Left lobe of liver (tissue), 2 donors: ENCODE measurements at places on chromosomes 11 and 22.

GRCh38 chr11:134313821-134314607 lies 17.8 kb upstream of the GLB1L2 start:
- DNase-seq, result no peak

GRCh38 chr11:58573451-58574104 lies 2.1 kb downstream of the LPXN start:
- no peak for DNase-seq

DNA sequence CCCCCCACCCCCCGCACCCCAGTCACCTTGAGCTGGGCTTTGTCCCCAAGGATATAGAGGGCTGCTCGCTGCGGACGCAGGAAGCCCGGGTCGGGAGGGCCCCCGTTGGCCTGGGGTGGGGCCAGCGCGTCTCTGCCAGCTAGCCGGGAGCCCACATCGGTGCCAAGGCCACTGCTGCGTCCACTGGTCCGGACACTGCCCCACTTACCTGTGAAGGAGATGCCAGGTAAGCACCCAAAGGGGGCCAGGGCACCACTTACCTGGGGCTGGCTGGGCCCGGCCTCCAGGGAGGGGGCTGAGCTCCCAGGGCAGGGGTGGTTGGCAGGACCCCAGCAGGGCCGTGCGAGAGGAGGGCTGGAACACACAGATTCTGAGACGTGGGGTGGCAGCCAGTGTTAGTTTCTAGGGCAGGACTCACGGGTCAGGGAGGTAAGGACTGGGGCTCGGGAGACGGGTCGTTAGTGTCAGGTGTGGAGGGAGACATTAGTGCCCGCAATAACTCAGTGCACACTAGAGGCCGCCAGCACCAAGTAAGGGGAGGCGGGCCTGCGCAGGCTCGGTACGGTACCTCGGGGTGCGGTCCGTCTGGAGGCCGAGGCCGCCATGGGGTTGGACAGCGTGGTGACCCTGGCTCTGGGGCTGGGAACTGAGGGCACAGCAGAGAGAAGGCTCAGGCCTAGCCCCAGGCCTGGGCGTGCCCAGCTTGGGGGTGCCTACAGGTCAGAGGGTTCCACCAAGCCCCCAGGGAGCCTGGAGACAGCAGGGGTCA lies 18.2 kb downstream of the SBF1 start:
- no peak for DNase-seq

DNA sequence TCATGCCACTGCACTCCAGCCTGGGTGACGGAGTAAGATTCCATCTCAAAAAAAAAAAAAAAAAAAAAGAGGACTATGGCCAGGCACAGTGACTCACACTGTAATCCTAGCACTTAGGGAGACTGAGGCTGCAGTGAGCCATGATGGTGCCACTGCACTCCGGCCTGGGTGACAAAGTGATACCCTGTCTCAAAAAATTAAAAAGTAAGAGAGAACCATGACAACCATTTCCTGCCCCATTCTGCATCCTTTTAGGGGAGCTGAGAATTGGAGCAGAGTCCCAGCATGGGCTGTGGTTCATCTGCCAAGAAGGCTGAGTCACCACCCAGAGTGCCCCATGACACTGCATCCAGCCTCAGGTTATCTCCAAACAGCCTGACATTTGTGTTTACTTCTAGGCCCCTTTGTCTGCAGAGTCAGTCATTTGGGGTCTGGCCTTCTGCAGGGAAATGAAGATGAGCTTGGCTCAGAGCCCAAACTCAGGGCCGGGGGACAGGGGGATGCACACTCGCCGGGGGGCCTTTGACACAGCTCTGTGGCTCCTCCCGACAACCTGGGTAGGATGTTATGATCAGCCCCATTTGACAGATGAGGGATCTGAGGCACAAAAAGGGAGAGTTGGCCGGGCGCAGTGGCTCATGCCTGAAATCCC lies 4.7 kb downstream of the CSDC2 start:
- DNase-seq, result no peak

DNA sequence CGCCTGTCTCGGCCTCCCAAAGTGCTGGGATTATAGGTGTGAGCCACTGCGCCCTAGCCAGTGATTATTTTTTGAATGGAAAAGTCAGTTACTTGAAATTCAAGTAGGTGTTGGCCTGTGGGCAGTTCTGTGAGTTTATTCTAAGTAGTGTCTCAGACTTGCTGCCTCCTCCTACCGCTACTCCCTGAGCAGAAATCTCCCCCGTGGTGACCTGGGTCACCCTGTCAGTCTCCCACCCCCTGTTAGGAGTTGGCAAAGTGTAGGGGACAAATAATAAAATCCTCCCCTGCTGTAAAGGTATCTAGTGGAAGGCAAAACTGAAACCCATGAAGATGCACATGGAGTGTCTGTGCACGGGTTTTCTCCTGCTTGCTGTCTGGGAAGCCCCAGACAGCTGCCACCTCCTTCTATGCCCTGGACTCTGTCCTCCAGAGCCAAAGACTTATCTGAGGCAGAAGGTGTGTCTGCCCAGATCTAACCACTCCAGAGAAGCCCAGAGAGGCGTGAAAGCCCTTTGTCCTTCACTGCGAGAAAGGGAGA lies 26.3 kb downstream of the SNAP29 start:
- DNase-seq, result no peak

DNA sequence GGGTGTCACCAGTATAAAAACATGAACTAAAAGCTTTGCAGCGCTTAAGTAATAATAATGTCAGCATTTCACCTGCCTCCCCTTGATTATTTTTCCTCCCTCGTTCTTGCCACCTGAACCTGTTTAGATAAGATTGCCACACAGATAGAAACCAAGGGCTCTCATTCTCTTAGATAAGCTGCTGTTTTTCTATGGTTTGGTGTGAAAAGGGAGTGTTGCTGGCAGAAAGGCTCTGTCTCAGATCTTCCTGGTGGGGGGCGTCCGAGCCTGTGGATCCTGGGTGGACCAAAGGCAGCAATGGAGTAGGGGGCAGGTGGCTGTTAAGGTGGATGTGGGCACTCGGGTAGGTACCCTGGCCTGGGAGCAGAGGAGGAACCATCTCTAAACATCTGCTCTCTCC lies 147.5 kb downstream of the ST3GAL4 start:
- no peak for DNase-seq

DNA sequence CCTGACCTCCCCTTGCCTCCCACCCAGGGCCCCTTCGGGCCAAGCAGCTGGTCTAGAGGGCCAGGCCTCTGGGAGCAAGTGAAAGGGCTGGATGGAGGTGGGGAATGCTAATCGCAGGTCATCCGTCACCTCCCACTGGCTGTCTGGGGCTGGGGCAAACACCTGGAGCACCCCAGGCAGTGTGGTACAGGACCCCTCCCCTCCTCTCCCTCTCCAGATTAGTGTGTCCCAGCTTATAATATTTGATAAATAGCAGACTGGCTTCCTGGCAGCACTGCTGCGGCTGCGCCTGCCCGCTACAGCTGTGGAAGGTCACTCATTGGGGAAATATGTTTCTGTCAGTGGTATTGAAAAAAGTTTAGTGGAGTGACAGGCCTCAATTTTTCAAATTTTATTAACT lies 90.7 kb upstream of the PHOX2A start:
- no peak for DNase-seq

DNA sequence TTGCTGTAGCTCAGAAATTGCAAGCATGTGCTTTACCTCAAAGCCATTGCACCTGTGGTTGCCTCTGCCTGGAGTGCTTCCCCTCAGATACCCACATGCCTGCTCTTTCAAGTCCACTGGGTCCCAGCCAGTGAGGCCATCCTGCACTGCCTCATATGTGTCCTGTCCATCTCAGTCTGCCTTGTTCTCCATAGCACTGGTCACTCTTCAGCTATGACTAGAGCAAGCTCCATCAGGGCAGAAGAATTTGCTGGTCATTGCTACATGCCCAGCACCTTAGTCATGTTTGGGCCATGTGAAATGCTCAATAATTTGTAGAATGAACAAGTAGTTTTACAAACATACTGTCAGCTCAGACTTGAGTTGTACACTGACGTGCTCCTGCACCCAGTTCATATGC lies 64.4 kb upstream of the HORMAD2 start:
- DNase-seq, result no peak

DNA sequence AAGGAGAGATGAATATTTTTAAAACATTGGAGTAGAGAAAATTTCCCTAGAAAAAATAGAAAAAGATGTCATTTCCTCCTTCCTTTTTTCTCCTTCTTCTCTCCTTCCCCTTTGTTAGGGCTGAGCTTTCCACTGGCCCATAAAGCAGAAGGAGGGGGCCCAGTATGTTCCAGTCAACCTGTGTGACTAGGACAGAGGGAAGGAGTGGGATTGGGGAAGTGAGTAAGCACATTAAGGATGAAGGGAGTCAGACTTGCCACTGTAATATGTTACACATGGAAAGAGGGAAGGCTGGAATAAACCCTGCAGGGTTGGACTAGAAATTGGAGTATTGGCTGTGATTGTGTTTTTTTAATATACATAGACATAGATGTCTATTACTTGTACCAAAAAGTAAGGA lies 20.1 kb upstream of the SPINDOC start:
- DNase-seq, result no peak

DNA sequence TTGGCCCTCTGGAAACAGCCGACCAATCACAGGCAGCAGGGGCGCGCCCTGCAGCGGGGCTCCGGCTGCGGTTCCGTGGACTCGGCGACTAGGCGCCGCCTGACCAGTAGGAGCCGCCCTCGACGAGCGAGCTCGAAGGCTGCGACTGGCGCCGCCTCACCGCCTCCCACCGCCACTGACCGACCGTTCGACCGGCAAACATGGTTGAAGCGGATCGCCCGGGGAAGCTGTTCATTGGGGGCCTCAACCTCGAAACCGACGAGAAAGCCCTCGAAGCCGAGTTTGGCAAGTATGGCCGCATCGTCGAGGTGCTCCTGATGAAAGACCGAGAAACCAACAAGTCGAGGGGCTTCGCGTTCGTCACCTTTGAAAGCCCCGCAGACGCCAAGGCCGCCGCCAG lies at the start of gene RBMXL2:
Gene RBMXL2 (plus strand): TSS at position 78 of the 400 bp plus-strand sequence. CDS start 123 bp downstream, at position 201.
- no peak for DNase-seq

DNA sequence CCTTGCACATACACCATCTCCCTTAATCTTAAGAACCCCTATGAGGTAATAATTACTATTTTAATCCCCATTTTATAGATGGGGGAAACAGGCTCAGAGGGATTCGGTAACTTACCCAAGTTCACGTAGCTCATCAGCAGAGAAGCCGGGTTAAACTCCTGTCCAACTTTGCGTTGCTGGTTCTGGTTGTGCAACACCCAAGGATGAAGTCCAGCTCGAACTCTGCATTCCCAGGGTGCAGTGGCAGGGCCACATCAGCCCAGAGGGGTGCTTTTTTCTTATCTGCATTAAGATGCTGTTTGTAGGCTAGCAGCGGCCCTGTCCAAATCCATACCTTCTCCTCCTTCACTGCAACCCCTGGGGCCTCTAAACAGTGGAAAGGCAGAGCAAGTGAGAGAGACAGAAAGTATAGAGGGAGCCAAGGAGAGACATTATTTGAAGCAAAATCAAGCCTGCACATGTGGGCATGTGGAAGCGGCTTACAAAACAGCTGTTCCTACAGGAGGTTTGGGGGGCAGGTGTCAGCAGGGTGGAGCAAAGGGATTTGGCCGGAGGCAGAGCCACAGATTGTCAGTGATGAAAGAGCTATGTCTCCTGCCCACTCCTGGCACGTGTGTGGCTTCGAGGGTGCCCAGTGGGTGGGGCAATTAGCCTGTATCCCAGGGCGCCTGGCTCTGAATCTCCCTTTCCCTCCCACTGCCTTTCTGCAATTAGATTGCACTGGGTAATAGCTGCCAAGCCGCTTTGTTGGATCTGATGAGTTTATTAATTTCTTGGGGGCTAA lies 129.5 kb upstream of the TBCEL start:
- DNase-seq, result peak; percentile 54

GRCh38 chr11:118002541-118003423 lies 16.6 kb downstream of the IL10RA start:
- peak; percentile 39 for DNase-seq

GRCh38 chr11:36270701-36271100 lies 18.5 kb downstream of the COMMD9 start:
- DNase-seq, result no peak

DNA sequence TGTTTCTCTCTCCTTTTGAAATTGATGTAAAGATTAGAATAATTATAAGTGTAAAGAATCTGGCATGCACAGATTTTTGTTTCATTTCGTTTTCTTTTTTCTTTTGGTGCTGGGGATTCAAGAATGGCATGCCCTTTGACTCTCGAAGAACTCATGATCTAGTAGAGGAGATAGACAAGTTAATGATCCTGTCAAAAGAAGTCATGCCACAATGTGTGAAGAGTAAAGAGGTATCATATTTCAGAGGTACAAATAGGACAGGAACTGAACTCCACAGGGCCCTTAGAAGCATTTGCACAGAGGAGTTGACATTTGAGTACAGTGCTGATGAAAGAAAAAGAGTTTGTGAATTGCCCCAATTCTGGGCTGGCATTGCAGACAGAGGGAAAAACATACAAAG lies 708.0 kb upstream of the ARHGAP42 start:
- no peak for DNase-seq

DNA sequence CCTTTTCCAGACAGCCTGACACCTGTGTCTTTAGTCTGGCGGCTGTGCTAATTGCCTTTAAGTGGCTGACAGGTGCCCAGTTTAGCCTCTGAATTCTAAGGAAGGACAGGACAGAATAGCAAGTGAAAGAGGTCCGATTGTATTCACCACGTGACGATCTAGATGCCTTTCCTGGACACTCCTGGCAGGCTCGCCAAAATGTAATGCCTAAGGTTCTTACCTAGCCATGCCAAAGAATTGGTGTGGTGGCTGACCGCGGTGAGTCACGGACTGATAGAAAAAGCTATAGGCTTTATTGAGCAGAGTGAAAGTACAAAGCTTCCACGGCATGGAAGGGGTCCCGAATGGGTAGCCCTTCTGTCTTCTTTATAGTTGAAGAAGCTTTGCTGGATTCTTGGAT lies 26.7 kb downstream of the ANKRD42 start:
- DNase-seq, result no peak

DNA sequence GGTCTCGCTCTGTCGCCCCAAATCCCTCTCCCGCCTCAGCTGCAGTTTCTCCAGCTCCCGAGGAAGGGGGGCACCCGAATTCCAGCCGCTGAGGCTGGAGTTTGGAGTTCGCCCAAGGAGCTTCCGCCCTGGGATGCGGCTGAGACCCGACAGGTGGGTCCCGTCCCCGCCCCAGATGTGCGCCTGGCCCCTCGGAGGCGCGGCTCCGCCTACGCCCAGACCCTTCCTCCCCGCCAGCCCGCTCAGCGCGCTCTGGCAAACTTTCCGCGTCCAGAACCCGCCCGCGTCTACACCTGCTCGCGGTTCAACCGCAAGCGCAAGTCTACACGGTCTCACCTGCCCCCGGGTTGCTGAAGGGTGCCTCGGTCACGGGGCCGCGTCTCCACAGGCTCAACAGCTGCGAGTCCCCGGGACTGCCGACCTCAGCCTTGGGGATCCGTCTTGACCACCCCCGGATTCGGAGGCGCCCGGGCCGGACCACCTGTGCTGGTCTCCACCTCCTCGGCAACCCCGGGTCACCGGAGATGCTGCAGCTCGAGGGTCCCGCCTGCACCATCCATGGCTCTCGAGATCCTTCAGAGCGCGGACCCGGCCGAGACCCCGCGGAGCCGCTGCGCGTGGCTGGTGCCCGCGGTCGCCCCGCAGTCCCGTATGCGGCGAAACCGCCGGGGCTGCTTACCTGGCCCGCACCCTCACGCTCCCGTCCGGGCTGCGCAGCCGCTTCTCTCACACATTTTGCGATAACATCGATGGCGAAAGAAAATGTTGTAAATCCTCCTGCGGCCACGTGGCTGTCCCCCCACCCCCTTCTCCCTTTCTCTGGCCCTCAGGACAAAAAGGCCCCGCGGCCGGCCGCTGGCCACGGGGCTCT lies 63.6 kb downstream of the NFAM1 start:
- no peak for DNase-seq
